ENCODE measurements at places on chromosomes 7 and 10. TPM values are rescaled to one million over a fixed set of nuclear protein-coding genes. Genes with fewer than 3 reads are reported as not detected.

SLC18A3 gene
- polyA plus RNA-seq: not detected

STEAP4 gene
- 30.0 TPM for polyA plus RNA-seq

PTPN20 gene
- polyA plus RNA-seq: 3.2 TPM

MAGI2 gene
- polyA plus RNA-seq: 3.2 TPM

ITGA8 gene
- polyA plus RNA-seq: 5.6 TPM

ANAPC16 gene
- 128 TPM for polyA plus RNA-seq

STEAP2 gene
- polyA plus RNA-seq: 2.5 TPM

EPHA1 gene
- 1.2 TPM for polyA plus RNA-seq

FAM25A gene
- polyA plus RNA-seq: 6.3 TPM

CCDC7 gene
- 3.4 TPM for polyA plus RNA-seq

VCL gene
- 16.7 TPM for polyA plus RNA-seq

ACTL6B gene
- polyA plus RNA-seq: 5.1 TPM

DNAJC9 gene
- 12.6 TPM for polyA plus RNA-seq

HOGA1 gene
- 12.1 TPM for polyA plus RNA-seq

TMEM213 gene
- polyA plus RNA-seq: not detected

SPDYE11 gene
- polyA plus RNA-seq: not detected

RGS10 gene
- polyA plus RNA-seq: 12.4 TPM

EMX2 gene
- polyA plus RNA-seq: 0.51 TPM

SLC29A3 gene
- polyA plus RNA-seq: 4.0 TPM

ADAMTS14 gene
- polyA plus RNA-seq: 0.07 TPM

RAPGEF5 gene
- 8.8 TPM for polyA plus RNA-seq

TRIM56 gene
- 8.3 TPM for polyA plus RNA-seq

METTL27 gene
- polyA plus RNA-seq: 0.40 TPM

GIMAP5 gene
- 32.9 TPM for polyA plus RNA-seq

HACD1 gene
- 21.6 TPM for polyA plus RNA-seq

RHOBTB1 gene
- polyA plus RNA-seq: 16.2 TPM

CALN1 gene
- polyA plus RNA-seq: 8.6 TPM

MACC1 gene
- 1.3 TPM for polyA plus RNA-seq

SLK gene
- 32.2 TPM for polyA plus RNA-seq

ANKRD61 gene
- 0.35 TPM for polyA plus RNA-seq

SEC31B gene
- 2.8 TPM for polyA plus RNA-seq

SOSTDC1 gene
- polyA plus RNA-seq: 0.13 TPM

GIMAP1 gene
- 4.2 TPM for polyA plus RNA-seq

EVX1 gene
- 0.97 TPM for polyA plus RNA-seq

ATOH7 gene
- polyA plus RNA-seq: 0.48 TPM

SPDYE2B gene
- polyA plus RNA-seq: not detected

LRIT1 gene
- polyA plus RNA-seq: not detected

DRGX gene
- polyA plus RNA-seq: 4.8 TPM

OPALIN gene
- not detected for polyA plus RNA-seq

MSMB gene
- not detected for polyA plus RNA-seq

IQUB gene
- 0.99 TPM for polyA plus RNA-seq

PNLIP gene
- not detected for polyA plus RNA-seq

VWC2 gene
- polyA plus RNA-seq: not detected

GRM3 gene
- polyA plus RNA-seq: 1.9 TPM

UCN3 gene
- polyA plus RNA-seq: 0.20 TPM

CCAR1 gene
- polyA plus RNA-seq: 97.6 TPM
